NCI-H2081 (cell line): ENCODE measurements at places on chromosomes 7 and 10.

DNA sequence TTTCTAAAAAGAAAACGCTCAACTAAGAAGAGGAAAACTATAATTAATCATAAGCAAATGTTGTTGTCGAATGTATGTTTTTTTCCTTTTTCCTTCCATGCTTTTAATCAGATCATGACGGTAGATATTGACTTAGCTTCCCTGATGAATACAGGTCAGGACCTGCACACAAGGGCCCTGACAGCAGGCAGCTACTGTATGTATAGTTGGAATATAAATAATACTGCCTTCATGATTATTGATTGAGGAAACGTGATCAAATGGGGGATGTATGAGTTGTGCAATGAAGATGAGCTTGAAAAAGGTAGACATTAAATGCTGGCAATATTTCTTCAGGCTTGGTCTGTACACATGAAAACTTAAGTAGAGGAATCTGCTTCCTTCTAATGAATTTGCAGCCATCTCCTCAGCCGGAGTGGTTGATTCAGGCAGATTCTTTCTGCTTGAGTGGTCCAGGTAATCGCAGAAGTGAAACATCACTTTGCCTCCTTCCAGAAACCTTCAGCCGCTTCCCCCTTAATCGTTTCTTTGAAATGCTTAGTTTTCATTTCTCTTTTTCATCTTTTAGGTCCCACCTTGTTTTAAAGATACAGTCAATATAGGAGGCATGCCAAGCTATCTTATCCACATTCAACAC lies 656.5 kb downstream of the SDK1 start:
- no peak for DNase-seq

GRCh38 chr7:110413038-110413437 lies 677.9 kb upstream of the LRRN3 start:
- no peak for DNase-seq

DNA sequence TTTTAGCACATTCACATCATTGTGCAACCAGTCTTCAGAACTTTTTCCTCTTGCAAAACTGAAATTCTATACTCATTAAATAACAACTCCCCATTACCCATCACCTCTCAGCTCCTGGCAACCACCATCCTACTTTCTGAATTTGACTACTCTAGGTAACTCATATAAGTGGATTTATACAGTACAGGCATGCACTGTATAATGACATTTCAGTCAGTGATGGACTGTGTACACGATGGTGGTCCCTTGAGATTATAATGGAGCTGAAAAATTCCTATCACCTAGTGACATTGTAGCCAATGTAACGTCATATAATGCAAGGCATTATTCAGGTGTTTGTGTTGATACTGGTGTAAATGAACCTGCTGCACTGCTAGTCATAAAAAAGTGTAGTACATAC lies 60.1 kb downstream of the BTRC start:
- no peak for DNase-seq

- DNase-seq: peak; percentile 86
Measured at GRCh38 chr7:88200789-88201188, 19.0 kb downstream of the SRI start.

- peak; percentile 50 for DNase-seq
Measured at GRCh38 chr10:11757454-11757820, 15.3 kb downstream of the ECHDC3 start.

DNA sequence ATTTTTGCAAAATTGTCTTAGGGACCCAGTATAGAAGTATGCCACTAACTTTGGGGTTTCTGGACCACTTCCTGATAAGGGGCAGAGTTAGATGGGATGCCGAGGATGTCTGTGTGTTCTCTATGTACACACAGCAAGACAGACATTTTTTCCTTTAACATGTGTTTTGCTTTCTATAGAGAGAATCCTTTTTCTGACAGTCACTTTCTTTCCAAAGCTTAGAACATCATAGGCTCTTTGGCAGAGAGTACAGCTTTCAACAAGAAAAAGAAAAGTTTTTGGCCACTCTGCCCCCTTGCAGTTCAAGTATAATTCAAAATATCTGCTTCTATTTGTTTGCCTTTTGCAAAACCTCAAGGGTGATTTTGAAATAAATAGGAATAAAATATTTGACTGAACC lies 44.1 kb downstream of the PAPSS2 start:
- no peak for DNase-seq

DNA sequence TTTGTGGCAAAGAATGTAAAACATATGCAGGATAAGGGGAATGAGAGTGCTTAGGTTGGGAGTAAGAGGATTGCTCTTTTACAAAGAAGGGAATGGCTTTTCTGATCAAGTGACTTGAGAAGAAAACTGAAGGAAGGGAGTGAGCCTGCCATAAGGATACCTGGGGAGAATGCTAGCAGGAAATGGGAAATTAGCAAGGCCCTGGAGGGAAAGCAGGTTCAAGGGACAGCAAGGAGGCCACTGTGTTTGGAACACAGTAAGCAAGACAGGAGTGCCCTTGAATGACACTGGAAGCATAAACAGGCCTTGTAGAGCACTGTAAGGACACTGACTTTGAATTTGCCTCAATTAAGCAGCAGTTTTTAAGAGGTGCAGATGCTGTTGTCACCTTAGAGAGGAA lies 1069.9 kb downstream of the DNAJB9 start:
- no peak for DNase-seq

DNA sequence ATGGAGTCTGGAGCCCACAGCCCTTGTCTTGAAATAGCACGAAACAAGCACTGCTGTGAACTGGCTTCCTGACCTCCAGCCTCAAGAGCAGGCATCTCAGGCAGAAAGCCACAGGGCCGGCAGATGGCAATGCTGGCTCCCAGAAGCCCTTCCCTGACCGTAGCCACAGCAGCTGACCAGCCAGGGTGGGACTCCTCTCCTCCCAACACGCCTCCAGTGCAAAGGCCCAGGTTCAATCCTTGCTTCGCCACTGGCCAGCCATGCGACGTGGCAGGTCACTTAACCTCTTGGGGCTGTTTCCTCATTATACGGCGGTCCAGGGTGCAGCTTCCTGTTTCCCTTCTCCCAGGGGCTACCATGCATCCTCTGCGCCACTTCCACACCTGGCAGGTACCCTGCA lies 12.8 kb downstream of the PRKAG2 start:
- no peak for DNase-seq

DNA sequence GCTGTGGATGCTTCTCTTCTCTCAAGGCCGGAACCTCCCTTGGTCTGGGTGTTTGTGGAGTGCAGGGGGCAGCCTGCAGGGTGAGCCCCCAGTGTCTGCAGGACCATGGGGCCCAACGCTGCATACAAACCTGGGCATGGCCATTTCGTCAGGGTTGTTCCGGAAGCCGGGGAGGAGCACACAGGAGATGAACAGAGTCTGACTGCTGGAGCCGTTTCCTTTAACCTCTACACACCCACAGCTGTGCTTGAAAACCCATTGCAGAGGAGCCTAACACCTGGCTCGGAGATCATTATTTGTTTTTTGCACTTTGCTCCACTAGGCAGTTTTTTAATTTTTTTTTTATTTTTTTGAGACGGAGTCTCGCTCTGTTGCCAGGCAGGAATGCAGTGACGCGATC lies 167.6 kb upstream of the INSYN2A start:
- DNase-seq: no peak

- DNase-seq: no peak
Measured at GRCh38 chr7:112959276-112959675, 127.4 kb downstream of the GPR85 start.
